ENCODE measurements at places on chromosomes 1 and 21.
A peak's percentile ranks its signal among the peaks of the same experiment; 100 is the strongest.

DNA sequence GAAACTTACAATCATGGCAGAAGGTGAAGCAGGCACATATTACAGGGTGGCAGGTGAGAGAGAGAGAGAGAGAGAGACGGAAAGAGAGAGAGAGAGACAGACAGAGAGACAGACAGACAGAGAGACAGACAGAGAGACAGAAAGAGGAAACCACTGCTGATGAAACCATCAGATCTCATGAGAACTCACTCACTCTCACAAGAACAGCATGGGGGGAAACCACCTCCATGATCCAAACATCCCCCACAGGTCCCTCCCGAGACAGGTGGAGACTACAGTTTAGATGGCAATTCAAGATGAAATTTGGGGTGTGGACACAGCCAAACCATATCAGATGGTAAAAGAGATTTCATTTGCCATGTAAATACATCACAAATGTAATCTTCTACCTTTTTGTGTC is 708.1 kb downstream of the MRPL39 start:
- no peak for DNase-seq

GRCh38 chr1:153322568-153322967 is 9.8 kb upstream of the PGLYRP3 start:
- DNase-seq = no peak

DNA sequence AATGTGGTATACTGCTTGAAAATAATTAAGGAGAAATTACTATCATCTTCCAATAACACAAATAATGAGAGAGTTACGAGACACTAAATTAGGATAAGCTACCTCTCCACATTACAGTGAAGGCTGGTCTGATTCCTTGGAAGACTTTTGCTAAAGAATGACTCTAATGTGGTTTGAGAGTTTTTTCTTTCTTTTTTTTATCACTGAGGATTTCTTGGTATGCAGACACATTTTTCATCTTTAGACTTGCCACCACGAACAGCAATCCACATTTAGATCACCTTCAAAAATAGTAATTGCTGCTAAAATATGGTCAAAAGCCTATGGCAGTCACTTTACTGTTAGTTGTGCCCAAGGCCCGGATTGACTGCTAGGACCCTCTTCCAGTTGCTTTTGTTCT is 16.6 kb upstream of the TMEM35B start:
- no peak for DNase-seq

GRCh38 chr1:56671542-56671941 is 26.4 kb downstream of the PRKAA2 start:
- no peak for DNase-seq

GRCh38 chr1:114473796-114474195 is 37.2 kb downstream of the TRIM33 start:
- no peak for DNase-seq

DNA sequence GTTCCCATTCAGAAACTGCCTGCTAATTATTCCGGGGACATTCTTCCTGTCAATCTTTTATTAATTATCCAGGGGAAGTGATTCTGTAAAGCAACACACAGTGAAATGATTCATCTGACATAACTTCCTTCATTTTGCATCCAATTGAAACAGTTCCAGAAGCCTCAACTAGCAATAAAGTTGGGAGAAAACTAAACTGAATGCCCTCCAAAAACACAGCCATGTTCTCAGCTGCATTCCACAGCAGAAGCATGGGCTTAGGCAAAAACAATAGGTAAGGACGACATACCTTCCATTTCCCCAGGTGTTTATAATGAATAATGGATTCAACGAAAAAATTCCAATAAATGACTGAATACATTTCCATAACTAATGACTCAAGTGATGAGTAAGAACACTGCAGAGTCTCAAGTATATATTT is 36.9 kb upstream of the TARBP1 start:
- DNase-seq = no peak

GRCh38 chr1:156246781-156247459 is 936 bp downstream of the PAQR6 start:
- DNase-seq = no peak

- no peak for DNase-seq
Observed at GRCh38 chr21:16264319-16264718, 534.5 kb downstream of the USP25 start.

DNA sequence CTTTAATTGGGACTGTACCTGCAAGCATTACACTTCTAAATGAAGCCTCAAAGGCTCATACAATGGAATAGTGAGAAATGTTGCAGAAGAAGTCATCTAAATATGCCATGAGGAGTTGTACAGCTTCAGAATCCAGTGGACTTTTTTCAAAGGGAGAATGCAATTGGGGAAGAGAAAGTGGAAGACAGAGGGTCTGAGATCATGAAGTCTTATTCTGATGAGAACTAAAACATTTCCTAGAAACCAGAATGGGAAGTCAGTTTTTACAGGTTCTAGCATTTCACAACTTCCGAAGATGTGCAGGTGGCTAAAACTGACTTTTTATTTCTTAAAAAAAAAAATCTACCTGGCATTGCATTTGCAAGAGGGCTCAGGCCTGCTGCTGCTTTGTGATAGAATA is 424.4 kb upstream of the RUNX1 start:
- DNase-seq = no peak

DNA sequence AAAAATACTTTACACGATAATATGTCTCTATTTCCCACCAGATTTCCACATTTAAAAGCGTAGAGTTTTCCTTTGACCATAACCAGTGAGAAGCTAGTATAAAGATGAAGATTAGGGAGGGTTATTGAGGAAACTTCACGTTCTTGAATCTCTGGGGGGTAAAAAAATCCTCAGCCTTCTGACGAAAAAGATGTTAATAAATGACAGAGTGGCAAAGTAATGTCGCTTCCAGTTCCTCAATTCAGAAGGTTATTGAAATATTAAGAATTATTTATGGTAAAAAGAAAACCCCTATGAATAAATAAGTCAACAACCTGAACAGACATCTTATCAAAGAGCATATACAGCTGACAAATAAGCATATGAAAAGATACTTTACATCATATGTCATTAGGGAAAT is 241.0 kb downstream of the GPATCH2 start:
- DNase-seq = no peak

DNA sequence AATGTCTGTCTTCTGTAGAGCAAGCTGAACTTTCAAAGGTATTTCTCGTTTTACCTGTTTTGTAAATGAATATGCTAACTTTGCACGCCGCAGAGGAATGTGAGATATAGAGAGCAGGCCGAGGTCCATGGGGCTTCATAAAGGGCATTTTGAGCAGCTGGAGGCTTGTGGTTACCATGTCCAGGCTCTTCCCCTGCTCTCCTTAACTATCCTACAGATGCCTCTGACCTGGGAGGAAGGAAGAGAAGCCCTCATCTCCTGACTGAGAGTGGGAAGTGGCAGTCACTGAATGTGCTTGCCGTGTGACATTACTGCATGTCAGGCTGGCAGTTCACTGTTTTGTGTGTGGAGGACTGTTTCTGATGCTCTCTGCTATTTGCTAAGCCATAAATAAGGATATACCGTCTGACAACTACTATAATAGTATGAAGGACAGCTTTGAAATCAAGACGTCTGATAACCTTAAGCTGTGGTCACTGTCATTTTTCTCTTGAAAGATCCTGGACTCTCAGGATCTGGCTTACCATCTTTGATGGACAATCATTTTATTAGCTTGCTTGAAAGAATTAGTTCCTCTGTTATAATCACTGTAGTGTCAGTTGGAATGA is 92.2 kb downstream of the DYRK1A start:
- DNase-seq = no peak

DNA sequence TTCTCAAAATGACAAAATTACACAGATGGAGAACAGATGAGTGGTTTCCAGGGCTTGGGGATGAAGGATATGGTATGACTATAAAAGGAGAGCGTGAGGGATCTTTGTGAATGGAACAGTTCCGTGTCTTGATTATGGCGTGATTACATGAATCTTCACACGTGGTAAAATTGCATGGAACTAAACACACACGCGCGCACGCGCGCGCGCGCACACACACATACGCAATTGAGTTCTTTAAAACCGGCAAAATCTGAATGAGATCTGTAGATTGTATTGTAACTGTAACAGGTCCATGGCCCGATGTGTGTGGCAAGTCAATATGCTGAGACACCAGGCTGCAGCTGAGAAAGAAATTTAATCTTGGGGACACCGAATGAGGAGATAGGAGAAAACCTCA is 11.1 kb upstream of the LRRN2 start:
- DNase-seq = no peak

DNA sequence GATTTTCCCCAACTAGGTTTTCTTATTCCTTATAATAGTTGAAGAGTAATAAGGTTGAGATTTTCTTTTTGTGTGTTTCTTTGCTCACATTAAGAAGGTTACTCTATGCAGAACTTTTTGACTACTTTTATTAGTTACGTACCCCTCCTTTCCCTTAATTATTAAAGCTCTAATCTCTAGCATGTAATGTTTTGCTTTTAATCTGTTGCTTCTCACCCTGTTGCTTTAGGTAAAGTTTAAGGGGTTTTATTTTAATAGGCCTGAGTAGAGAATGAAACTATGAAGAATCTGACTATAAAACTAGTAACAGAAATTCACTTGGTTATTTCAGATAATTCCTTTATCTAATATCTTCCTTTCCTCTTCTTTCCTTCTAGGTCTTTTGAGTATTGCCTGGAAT is 53.4 kb downstream of the POU2F1 start:
- no peak for DNase-seq

- DNase-seq = no peak
Observed at GRCh38 chr1:228337031-228337564, 69.5 kb downstream of the TRIM11 start.

GRCh38 chr1:101167891-101168290 is 68.9 kb upstream of the S1PR1 start:
- DNase-seq = no peak

GRCh38 chr1:39954870-39955546 is at the start of gene MFSD2A:
Gene MFSD2A (plus strand): TSS chr1:39955145. CDS start chr1:39955293, 148 bp downstream.
- DNase-seq = peak; percentile 68

Data from NCI-H187 (cell line).